ENCODE measurements at places on chromosomes 7 and 10.

DNA sequence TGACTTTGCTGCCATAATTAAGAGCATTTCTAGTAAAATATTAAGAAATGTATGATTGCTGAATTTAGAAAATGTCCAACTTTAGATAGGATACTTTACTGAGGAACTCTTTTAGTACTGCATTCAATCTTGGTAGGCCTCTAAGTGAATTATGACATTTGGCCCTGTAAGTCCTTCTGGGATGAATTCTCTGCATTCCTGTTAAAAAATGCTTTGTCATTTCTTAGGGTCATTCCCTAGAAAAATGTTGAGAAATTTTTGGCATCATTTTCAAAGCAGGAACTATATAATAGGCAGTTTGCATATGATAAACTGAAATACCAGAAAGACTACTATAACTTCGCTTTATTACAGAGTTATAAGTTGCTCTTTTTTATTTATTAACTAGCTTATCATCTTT is 69.3 kb upstream of the PRR15 start:
- ATAC-seq, result no peak

- no peak for ATAC-seq
These were observed 169.4 kb upstream of the ADO start for GRCh38 chr10:62635127-62635526.

- no peak for ATAC-seq
These were observed 19.3 kb downstream of the ACBD7 start for GRCh38 chr10:15069230-15069629.

DNA sequence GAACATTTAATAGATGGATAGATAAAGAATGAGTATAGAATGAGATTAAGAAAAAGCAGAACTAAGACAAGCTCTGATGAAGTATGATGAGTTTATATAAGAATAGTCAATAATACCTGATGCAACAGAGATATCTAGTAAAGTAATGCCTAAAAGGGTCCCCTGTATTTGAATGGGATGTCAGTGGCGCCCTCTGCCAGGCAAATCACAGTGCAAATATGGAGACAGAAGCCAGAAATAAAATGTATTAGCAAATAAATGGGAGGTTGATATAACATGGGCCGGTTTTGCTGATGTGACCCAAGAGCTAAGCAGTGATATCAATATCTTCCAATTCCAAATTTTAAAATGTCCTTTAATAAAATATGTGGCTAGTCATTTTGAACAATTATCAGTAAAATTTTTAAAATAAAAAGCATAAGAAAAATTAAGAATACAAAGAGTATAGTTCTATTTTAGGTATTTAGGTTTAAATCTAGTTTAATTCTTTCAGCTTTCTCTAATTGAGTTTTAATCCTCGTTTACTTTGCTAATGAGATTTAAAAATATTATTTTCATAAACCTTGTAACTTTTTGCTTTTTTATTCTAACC is 62.6 kb downstream of the ADK start:
- ATAC-seq, result no peak

DNA sequence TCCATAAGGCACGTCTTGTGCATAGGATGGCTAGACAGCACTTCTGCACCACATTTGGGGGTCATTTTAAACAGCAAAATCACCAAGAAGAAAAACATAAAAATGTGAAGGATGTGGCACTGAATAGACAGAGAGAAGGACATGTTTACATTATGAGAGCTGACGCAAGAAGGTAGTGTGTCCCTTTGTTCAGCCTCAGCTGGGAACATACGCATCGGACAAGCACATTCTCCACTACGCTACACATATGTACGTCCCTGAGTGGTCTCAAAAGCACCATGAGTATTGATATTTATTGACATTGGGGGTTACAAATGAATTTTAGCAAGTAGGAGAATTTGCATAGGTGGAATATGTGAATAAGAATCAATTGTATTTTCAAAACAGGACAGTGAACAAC is 20.2 kb downstream of the DDC start:
- no peak for ATAC-seq

DNA sequence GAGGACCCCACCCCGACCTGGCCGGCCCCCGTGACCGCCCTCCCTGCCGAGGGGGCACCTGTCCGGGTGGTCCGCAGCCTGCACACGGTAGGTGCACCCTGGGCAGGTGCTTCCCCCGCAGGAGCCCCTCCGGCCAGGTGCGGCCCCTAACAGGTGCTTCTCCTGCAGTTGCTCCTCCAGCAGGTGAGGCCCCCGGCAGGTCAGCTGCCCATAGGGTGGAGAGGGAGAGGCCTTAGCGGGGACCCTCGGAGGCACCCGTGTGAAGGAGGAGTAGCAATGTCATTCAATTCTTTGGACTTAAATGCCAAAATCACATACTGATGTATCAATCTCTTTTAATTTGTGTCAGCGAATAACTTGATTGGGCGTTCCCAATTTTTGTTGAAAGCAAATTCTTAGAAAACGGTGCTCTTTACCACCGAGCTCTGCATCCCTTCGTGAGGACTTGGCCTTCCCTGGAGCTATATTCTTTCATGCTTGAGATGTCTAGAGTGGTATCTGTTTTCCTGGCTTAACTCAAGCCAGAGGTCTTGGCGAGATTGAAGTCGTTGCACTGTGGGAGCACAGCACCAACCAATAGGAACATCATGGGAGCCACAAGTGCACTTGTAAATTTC is 738 bp upstream of the NCAPG2 start:
- no peak for ATAC-seq

GRCh38 chr10:10714327-10714726 is 303.3 kb upstream of the CELF2 start:
- no peak for ATAC-seq

DNA sequence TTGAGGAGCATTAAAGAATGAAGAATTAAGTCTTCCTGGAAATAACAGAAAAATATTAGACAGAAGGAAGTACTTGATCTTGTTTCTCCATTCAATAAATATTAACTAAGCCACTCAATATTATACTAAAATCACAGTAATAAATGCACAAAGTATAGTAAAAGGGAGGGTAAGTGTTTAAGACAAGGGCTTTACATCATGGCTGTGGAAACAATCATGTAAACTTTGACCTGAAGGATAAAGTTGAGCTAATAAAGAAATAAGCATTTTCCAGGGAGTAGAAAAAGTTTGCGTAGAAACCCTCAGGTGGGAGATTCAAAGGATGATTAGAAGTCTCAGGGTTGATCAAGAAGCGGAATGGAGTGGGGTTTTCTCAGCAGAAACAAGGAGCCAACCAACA is 78.2 kb downstream of the SEMA3C start:
- no peak for ATAC-seq

Data from stimulated activated memory B cell treated with anti-CD40 and anti-IgM and Interleukin-4, amounts not matched to agents 10 μg/mL and 1 μg/mL and 100 μg/mL, for 72 hours (primary cell).